ENCODE measurements at places on chromosomes 3 and 15.

- DNase-seq, result no peak
Measured at GRCh38 chr3:129230311-129231019, 18.9 kb upstream of the COPG1 start.

GRCh38 chr3:122519693-122520092, 5.0 kb upstream of the KPNA1 start:
- no peak for DNase-seq

GRCh38 chr3:128488991-128489673, 3.9 kb downstream of the GATA2 start:
- DNase-seq, result peak; percentile 52

DNA sequence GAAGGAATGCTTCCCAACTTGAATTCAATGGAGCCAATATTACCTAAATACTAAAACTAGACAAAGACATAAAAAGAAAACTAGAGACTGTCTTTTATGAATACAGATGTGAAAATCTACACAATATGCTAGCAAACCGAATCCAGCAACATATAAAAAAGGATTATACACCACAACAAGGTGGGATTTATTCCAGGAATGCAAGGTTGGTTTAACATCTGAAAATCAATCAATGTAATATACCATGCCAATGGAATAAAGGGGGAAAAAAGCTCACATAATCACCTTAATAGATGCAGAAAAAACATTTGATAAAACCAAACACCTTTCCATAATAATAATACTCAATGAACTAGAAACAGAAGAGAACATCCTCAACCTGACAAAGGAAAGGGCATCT, 69.3 kb upstream of the TSPAN3 start:
- no peak for DNase-seq

DNA sequence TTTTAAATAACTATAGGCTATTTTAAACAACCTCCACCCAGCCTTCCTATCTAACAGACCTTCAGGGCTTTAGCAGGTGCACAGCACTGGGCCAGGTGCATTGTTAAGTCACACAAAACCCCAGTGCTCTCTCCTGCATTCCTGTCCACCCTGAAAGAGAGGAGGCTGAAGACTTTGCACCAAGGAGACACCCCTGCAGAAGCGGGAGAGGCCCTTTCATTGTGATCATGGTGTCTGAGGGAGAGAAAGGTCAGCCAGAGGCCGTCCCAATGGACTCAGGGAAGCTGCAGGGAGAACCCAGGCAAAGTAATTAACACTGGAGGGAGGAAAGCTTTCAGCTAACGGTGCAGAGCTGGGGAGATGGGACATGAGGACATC, 5.2 kb downstream of the LRIG1 start:
- DNase-seq, result peak; percentile 57

DNA sequence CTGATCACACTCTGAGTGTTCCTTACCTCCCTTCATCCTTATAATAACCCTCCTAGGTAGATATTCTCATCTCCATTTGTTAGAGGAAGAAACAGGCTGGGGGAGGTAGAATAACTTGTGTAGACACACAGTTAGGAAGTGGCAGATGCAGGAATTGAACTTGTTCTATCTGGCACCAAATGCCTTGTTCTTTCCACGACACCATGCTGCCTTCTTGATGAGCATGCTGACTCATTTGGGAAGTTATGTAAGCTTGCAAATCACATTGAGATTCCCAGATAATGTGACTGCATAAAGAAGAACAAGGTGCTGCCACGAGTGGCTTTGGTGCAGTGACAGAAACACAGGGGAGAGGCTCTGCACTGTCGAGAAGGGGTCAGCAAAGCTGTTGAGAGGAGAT, 27.5 kb upstream of the NDUFB4 start:
- no peak for DNase-seq
